ENCODE measurements at places on chromosomes 3 and 15. TPM values are rescaled to one million over a fixed set of nuclear protein-coding genes. Genes with fewer than 3 reads are reported as not detected.
A peak's percentile ranks its signal among the peaks of the same experiment; 100 is the strongest.

GRCh38 chr3:196609343-196609775 lies 30.1 kb upstream of the NRROS start:
- DNase-seq, result peak; percentile 58

The PPCDC gene
- total RNA-seq, result 17.1 TPM

GRCh38 chr3:154779571-154779970 lies 300.5 kb upstream of the MME start:
- no peak for DNase-seq

- DNase-seq, result no peak
Observed at GRCh38 chr3:154536751-154537150, 106.8 kb upstream of the GPR149 start.

GRCh38 chr15:39211108-39211979 lies 369.5 kb upstream of the THBS1 start:
- DNase-seq, result no peak

The SPRED1 gene
- total RNA-seq, result 8.2 TPM

The SNTN gene
- not detected for total RNA-seq

DNA sequence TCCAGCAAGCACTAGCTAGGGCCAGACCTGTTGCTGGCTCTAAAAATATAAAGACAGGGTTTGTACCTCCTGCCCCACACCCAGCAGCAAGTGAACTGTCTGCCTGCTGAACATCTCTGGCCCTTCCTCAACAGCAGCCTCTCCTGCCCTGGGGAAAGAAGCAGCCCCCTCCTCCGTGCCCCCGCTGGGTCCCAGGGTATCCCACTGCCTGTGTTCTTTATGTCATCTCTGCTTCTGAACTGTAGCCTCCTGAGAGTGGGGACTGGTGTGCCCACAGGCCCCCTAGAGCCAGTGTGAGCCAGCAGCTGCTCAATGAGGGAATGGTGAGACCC lies 54.5 kb downstream of the ACAD9 start:
- DNase-seq, result no peak

DNA sequence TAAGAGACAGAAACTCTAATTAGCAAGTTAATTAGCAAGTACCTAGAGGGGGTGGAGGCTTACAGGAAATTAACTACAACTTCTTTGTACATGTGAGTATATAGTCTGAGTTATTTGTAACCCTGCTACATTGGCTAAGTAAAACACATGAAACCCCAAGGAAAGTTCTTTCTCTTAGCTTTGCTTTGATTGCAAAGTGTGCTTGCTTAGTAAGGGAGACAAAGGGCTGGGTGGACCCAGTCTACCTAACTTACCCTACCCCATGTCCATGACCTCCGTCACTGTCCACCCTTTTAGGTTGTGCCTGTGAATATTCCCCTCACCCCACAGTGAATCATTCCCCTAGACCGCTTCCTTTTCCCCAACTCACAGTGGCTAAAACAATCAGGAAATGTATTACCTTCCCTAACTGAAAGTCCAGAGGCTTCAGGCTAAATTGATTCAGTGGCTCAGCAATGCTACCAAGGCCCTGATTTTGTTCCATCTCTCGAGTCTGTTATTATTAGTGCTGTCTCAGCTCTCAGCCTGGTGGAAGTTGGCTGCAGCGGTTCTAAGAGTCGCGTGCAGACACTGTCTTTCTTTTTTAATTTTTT lies 31.1 kb upstream of the RYR3 start:
- no peak for DNase-seq

The GPR176 gene
- 2.0 TPM for total RNA-seq

- no peak for DNase-seq
Observed at GRCh38 chr15:33013827-33014445, 180.6 kb downstream of the FMN1 start.

- DNase-seq, result peak; percentile 72
Observed at GRCh38 chr3:62876064-62876463, 848 bp upstream of the CADPS start.

DNA sequence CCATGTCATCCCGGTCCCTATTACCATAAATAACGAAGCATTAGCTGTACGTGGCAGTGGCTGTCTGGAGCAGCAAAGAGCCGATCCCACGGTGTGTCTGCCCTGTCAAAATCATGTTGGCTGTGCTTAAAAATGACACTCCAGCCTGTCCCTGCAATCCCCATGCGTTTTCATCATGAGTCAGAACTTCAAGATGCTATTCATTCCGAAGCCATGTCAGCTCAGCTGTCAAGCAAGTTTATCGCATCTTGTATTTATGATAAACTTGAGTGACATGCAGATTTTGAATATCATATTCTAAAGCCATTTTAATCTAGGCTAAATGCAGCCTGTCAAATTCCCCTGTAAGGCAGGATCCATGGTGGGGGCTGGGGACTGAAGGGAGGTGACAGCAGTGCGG lies 152.4 kb downstream of the TJP1 start:
- no peak for DNase-seq

DNA sequence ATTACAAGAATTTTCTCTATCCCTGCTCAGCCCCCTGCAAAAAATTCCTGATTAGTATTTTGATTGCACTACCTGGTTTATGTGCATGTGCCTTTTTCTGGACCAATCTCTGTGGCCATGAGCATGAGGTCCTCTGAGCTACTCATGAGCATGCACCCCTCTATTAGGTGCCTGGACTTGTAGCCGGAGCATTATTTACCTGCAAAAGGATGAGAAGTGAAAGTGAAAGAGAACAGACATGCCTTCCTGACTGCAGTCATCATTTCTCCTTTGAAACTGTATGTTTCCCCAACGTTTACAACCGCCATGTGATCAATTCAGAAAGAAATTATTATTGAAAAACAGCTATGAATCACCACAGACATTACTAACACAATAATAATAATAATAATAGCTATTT lies 1008.8 kb downstream of the ROBO2 start:
- no peak for DNase-seq

- no peak for DNase-seq
Observed at GRCh38 chr3:10927551-10927950, 65.0 kb upstream of the SLC6A1 start.

The OXSR1 gene
- 28.9 TPM for total RNA-seq

GRCh38 chr15:59825901-59826300 lies 136.8 kb upstream of the BNIP2 start:
- no peak for DNase-seq

DNA sequence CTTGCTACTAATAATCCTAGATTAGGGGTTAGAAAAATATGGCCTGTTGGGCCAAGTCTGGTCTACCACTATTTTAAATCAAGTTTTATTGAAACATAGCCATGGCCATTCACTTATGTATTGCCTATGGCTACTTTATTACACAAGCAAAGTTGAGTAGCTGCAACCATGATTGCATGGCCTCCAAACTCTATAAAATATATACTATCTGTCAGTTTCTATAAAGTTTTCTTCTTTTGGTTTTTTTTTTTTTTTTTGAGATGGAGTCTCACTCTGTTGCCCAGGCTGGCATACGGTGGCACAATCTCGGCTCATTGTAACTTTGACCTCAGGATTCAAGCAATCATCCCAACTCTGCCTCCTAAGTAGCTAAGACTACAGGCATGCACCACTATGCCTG lies 60.4 kb downstream of the INO80 start:
- no peak for DNase-seq

- DNase-seq, result no peak
Observed at GRCh38 chr15:84872009-84872910, 12.2 kb upstream of the SLC28A1 start.

The TNNC1 gene
- total RNA-seq, result 117 TPM

- no peak for DNase-seq
Observed at GRCh38 chr3:126982126-126982470, 817 bp upstream of the PLXNA1 start.

DNA sequence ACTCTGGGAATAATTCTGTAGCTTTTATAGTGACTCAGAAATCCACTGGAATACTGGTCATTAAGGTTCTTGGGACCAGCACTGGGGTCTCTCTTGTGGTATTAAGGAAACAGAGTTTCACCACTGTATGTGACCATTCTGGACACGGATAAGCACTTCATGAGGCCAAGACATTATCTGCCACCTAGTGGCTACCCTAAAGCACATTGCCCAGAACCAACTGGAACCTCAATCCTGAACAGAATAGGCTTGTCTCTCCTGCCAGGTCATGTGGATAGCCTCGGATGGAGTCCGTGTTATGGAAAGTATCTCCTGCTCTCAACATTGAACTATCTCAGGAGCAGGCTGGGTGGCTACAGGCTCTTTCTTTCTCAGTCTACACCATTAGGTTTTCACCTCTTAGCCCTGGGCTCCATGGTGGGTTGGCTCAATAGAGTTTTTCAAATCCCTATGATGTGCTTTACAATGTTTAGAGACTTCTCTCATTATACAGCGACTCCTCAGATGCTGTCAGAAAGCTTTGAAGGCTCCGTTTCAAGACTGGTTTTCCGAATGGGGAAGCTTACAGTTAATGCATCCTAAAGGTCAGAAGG lies 167.6 kb upstream of the ST8SIA2 start:
- peak; percentile 72 for DNase-seq

- no peak for DNase-seq
Observed at GRCh38 chr15:63447017-63447676, 57.2 kb upstream of the USP3 start.

GRCh38 chr15:73436613-73437012 lies 6.4 kb upstream of the REC114 start:
- DNase-seq, result no peak

DNA sequence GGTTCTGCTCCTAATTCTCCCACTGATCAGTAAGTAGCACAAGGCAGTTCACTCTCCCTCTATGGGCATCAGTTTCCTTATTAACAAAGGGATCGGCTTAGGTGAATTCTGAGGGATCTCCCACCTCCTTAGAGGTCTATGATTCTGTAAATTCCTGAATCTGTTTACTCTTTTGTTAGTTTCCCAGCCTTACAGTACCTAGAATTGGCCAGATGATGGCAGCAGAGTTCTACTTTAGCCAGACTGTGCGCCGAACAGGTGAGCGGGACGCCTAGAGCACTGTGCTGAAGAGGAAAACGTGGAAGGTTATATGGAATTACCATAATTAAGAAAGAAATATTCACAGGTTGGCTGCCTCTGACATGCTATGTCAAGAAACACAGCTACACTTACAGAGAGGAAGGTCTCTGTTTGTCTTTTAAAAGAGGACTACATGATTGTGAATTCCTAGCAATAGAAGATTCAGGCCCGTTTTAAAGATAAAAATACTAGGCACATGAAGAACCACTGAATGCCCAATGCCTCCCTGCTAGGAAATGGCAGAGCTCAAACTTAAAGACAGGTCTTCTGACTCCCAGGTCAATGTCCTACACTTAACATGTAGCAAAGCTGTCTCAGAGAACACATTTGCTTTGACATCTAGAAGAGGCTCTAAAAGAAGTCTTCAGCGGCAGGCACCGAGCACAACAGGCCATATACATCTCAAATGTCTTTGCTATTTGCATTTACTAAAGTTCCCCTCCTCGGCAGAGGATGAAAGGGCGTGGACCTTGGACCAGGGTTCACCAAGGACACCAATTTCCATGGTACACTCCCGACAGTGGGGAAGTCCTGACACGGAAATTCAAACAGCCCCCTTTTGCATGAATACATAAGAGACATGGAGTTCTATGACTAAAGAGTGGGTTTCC lies 259.9 kb downstream of the FGF12 start:
- peak; percentile 86 for DNase-seq

The CLRN1 gene
- not detected for total RNA-seq

The PEX5L gene
- not detected for total RNA-seq

GRCh38 chr3:107496855-107497254 lies 25.9 kb upstream of the BBX start:
- DNase-seq, result no peak

- DNase-seq, result no peak
Observed at GRCh38 chr3:105401691-105402149, 35.0 kb downstream of the ALCAM start.

GRCh38 chr15:47397655-47398054 lies 319.6 kb upstream of the SEMA6D start:
- DNase-seq, result no peak

The LRRC2 gene
- not detected for total RNA-seq

GRCh38 chr3:39050029-39050428 lies 1.7 kb downstream of the SCN11A start:
- DNase-seq, result no peak

DNA sequence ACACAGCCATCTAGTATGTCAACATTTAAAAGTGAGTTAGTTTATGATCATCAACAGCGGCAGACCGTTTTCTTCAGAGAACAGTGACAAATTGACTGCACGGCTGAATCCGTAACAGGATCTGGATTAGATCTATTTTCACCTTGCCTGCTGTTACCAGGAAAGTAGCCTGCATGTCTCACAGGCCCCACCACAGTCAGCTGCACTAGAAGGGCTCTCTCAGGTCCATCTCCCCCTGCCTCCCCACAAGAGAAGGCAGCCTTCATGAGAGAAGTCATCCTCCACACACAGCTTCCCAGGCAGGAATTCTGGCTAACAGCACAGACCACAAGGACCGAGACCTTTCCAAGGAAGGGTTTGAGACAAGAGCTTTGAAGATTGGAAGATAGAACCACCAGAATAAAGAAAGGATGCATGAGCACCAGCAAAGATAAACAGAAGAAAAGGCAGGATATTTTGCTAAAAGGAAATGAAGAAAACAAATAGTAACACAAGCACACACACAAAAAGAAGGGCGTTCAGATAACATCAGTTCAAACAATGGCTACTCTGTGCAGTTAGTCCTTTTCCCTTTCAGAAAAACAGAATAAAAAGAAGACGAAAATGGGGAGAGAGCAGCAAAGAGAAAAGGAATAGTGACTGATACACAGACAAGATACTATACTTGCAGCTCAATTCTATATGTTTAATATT lies 127.5 kb downstream of the SNRK start:
- DNase-seq, result no peak

The ALPK3 gene
- total RNA-seq, result 0.20 TPM

The SLC12A1 gene
- total RNA-seq, result not detected

GRCh38 chr15:83458381-83458780 lies 11.2 kb downstream of the SH3GL3 start:
- no peak for DNase-seq

DNA sequence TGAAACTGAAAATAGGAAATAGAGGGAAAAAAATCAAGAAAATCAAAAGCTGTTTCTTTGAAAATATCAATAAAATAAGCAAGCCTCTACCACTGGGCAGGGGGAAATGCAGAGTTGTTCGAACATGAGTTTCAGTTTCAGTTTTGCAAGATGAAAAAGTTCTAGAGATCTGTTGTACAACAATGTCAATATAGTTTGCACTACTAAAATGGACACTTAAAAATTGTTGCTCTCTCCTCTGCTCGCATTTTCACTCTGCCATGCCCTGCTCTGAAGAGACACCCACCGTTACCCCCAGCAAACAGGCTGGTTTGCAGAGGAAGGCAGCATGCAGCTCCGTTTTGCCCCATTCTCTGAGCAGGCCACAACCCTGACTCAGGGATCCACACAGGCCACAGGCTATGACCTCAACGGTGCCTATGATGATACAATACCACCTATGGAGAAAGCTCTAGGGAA lies 64.5 kb downstream of the ZNF148 start:
- no peak for DNase-seq

Measured in G401 (cell line).